ENCODE measurements at places on chromosomes 7 and 10. TPM values are rescaled to one million over a fixed set of nuclear protein-coding genes. Genes with fewer than 3 reads are reported as not detected.

- no peak for DNase-seq
Measured at GRCh38 chr7:137001478-137001877, 133.0 kb downstream of the CHRM2 start.

DNA sequence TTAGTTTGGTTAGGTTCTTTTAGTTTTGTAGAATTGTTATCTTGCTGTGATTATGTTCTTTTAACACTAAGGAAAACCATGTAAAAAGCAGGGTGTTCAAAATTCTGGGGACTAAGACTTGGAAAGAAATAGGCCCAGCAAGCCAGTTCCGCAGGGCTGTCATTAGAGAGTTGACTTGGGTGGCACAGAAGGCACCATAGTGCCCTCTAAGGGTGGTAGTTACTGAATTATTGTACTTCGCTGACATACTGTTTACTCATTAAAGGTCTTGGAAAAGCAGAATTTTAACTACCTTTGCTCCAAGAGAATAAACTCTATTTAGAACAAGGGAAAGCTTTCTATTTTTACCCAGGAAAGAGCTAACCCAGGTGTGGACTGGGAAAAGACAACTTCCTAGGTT lies 86.5 kb downstream of the OTUD1 start:
- no peak for DNase-seq

GRCh38 chr10:87868277-87868676 lies 4.9 kb downstream of the PTEN start:
- DNase-seq = no peak

DNA sequence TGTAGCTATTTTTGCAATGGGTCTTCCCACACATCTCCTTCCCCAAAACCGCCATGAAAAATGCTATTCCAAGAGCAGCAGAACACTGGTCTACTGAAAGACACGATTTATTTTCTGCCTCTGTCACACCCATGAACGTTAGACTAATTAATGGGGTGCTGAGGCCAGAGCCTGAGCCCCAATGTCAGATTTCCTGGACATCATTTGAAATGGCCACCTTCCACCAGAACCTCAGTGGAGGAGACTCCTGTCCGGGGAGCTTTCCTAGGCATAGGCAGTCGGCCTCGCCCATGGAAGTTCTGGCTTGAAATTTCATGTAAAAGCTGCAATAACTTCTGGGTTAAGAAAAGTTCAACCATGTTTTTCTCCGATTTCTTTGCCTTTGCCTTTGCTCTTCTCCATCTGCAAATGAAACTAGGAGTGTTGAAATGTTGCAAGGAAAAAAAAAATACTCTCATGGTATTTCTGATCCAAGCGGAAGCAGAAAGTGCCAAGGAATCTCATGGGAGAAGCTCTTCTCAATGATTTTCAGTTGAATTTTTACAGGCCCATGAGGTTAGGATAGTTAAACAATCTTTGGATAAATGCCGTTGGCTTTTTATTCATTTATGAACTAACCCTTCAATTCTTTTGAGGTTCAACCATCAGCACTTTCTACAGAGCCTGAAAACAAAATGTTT lies 570.8 kb upstream of the MGMT start:
- DNase-seq = no peak

CCDC146 gene
- total RNA-seq = 6.0 TPM

DNA sequence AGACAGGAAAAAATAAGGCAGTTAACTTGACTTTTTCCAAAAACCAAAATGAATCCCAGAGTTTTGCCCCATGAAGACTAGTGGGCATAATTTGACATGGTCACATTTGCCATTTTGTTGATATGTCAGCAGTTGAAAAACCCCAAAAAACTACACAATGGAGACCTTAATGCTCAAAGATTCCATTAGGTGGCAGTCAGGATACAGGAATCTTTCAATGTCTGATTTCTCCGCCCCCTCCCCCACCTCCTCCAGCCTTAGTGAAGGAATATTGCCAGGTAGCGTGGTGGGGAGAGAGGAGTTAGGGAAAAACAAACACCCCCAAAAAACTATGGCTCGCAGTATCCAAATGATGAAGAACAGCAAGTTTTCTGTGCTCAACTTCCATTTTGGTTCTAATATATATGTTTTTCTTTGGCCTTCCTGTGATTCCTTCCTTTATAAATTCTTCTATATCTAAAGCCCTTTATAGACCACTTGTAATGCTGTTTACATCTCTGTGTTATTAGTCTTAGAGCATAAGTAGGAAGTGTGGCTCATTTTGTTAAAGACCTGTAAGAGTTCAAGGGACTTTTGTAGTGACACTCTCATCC lies 6.7 kb upstream of the SMNDC1 start:
- peak; percentile 50 for DNase-seq

DNA sequence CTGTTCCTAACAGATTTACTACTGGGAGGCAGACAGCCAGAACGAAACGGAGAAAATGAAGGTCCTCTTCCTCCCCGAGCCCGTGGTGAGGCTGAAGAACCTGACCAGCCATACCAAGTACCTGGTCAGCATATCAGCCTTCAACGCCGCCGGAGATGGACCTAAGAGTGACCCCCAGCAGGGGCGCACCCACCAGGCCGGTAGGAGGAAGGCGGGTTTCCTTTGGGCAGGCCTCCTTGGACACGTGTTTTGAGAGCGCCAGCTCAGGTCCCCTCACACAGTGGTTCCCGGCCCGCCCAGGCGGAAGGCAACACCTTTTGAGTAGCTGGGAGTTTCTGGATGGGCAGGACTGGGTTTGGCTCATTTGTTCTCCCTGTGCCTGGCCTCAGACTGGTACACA lies 474.0 kb upstream of the FOXK1 start:
- no peak for DNase-seq

OR2A5 gene
- not detected for total RNA-seq

MEOX2 gene
- total RNA-seq = 3.3 TPM

DNA sequence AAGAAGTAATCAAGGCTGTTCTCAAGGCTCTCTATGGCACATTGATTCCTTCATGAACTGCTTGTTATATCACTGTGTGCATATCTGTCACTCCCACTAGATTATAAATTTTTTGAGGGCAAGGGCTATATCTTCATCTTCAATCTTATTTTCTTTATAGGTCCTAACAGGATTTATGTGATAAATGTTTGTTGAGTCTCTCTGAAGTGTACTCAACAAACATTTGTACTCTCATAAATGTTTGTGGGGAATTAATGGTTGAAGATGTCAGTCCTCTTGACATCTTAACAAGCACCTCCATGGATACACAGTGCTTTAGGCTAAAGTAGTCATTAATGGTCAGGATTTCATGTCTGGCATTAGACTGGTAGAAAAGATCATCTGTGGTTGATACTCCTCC lies 143.2 kb downstream of the RNLS start:
- DNase-seq = no peak

- no peak for DNase-seq
Measured at GRCh38 chr10:90064295-90064694, 362.9 kb downstream of the KIF20B start.

- peak; percentile 77 for DNase-seq
Measured at GRCh38 chr10:4127518-4128315, 342.7 kb upstream of the KLF6 start.

GRCh38 chr7:152512706-152513105 lies 76.9 kb upstream of the KMT2C start:
- no peak for DNase-seq

Measured in Peyer's patch (tissue), 4 donors.